Testis (tissue), 5 donors: ENCODE measurements at places on chromosomes 7 and 10.

DNA sequence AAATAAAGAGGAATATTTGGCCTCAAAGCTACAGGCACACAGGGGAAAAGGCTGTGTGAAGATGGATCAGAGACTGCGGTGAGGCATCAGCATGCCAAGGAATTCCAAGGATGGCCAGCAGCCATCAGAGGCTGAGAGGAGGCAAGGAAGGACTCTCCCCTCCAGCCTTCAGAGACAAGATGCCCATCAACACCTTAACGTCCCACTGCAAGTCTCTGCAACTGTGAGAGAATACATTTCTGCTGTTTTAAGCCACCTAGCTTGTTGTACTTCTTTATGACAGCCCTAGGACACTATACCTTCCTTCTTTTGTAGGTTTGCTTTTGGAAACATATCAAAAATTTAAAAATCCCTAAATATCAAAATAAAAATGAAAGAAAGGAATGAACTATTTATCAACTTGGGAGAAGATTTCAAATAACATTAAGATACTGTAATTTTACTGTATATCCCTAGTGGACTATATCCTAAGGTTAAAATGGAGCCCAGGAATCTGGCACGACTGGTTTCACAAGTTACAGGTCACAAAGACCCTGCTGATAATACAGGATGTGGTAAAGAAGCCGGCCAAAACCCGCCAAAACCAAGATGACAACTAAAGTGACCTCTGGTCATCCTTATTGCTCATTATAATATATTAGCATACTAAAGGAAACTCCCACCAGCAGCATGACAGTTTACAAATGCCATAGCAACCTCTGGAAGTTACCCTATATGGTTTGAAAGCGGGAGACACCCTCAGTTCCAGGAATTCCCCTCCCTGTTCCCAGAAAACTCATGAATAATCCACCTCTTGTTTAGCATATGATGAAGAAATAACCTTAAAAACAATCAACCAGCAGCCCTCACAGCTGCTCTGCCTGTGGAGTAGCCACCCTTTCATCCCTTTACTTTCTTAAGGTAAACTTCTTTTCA is 185.2 kb downstream of the AVL9 start:
- no peak for DNase-seq

DNA sequence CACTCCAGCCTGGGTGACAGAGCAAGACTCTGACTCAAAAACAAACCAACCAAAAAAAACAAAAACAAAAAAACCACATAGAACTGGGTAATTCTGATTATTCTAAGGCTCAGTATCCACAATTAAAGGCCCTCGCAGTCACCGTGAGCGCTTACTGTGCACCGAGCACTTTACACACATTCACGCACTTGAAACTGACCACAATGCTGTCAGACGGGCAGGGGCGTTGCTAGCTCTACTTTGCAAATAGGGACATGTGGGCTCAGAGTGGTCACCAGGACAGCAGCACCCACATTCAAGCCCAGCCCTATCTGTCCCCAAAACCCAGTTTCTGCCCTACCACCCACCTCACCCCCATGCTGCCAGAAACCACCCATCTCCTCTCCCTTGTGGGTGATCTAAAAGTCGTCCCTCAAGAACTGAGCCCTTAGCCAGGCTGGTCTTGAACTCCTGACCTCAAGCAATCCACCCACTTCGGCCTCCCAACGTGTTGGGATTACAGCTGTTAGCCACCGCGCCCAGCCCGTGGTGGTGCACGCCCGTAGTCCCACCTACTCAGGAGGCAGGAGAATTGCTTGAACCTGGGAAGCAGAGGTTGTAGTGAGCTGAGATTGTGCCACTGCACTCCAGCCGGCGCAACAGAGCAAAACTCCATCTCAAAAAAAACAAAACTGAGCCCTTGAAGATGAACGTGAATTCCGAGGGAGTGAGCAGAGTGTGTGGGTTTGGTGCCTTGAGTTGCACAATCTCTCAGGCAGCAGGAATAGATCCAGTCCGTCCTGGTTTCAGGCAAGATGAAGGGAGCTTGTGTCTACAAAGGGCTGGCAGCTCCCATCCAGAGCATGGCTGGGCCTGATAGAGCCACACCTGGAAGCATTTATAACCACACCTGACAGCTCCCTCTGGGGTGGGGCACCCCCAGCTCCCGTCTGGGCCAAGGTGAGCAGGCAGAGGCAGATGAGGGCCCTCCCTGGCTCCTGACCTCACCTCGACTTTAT is 5.4 kb upstream of the HSPB1 start:
- no peak for DNase-seq

GRCh38 chr10:72694476-72695369 is 2.8 kb downstream of the MCU start:
- DNase-seq, result peak; percentile 34

GRCh38 chr7:101853684-101854083 is 36.3 kb downstream of the CUX1 start:
- no peak for DNase-seq

DNA sequence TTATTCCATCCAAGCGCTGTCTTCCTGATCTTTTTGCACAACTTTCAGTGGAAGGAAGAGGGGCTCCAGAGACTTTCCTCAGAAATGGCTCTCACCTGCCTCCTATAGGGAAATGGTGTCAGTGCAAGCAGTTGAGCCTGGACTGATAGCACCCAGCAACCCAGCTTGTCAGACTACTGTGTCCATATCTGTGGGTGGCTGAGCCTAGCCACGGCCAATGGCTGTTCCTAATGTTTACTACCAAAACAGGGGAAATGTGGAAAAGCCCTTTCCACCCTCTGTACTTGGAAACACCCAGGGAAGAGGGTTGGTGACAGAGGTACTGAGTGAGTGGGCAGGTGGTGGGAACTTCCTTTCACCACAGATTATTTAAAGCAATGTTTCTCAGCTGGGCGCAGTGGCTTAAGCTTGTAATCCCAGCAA is 4.3 kb upstream of the YKT6 start:
- DNase-seq, result peak; percentile 62

- no peak for DNase-seq
These were observed 1.2 kb downstream of the NFKB2 start for GRCh38 chr10:102396730-102397151.

GRCh38 chr7:143387156-143387975 is 6.2 kb downstream of the ZYX start:
- no peak for DNase-seq

DNA sequence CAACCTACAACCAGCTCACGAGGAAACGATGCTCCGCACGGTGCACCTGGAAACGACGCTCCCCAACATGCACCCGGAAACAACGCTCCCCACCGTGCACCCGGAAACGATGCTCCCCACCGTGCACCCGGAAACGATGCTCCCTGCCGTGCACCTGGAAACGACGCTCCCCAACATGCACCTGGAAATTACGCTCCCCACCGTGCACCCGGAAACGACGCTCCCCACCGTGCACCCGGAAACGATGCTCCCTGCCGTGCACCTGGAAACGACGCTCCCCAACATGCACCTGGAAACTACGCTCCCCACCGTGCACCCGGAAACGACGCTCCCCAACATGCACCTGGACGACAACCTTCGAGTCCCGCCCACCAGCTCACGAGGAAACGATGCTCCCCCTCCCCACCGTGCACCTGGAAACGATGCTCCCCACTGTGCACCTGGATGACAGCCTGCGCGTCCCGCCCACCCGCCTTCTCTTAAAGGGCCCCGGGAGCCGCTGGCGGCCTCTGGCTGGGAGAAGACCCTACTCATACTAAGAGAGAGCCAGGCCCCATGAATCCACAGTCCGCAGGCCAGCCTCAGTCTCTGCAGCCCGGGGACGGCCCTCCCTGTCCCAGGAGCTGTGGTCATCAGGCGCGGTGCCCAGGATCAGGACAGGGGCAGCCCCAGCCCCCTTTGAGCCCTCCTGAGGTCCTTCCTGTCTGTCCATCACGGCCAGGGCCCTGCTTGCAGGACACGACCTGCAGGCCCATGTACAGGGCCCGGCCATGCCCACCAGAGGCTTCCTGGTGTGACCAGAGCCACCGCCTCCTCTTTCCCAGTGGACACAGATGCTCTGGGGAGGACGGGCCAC is 98.3 kb downstream of the PDGFA start:
- DNase-seq, result no peak

- DNase-seq, result no peak
These were observed 176.2 kb downstream of the LRMDA start for GRCh38 chr10:75607576-75607975.

- DNase-seq, result no peak
These were observed 109.6 kb upstream of the FAM3C start for GRCh38 chr7:121505540-121506182.

GRCh38 chr10:96324447-96324846 is 20.2 kb downstream of the DNTT start:
- DNase-seq, result no peak

- DNase-seq, result no peak
These were observed 324.3 kb upstream of the KIAA1217 start for GRCh38 chr10:23884670-23885069.

DNA sequence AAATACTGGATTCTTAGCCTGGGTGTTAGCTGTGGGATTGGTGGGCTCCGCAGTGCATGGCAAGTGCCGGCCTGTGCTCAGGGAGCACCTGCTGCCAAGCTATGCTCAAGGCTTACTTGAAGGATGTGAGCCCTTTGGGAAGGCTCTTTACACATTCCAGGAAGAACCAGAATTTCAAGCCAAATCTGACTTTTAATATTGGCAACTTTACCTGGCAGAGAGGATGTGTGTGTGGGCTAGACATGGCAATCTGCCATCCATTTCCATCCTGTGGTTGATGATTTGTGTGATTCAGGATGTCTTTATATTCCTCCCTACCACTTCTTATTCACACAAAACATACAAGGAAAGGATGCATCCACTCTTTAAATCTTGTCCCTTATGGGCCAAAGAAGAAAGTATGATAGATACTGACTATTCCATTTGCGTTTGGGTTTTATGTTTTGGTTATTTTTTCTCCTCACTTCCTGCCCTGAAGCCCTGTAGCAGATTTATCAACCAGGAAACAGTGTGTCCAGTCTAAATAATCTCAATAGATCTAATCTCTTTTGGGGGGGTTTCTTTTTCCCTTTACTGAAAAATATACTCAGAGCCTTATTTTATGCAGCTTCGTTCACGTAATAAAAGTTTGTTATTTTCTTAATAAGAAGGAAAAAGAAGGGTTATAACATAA is 247.1 kb downstream of the COBL start:
- DNase-seq, result no peak

GRCh38 chr7:121153995-121154394 is 165.5 kb downstream of the CPED1 start:
- no peak for DNase-seq

- DNase-seq, result no peak
These were observed 47.8 kb upstream of the FIGNL1 start for GRCh38 chr7:50497968-50498367.

DNA sequence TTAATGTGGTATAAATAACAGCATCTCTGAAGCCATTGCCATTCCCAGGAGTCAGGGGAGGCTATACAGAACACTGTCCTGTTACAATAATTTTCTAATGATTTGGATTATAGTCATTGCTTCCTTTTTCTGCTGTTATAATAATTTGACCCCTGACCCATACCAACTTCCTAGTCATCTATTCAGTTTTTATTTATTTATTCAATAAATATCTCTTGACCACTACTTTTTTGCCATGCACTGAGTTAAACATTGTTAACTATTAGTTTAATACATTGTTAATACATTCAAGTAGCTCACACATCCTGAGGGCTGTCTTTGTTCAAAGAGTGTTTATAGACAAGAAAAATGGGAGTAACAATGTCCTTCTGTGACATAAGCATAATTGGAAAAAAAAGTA is 235.5 kb upstream of the MEOX2 start:
- no peak for DNase-seq

DNA sequence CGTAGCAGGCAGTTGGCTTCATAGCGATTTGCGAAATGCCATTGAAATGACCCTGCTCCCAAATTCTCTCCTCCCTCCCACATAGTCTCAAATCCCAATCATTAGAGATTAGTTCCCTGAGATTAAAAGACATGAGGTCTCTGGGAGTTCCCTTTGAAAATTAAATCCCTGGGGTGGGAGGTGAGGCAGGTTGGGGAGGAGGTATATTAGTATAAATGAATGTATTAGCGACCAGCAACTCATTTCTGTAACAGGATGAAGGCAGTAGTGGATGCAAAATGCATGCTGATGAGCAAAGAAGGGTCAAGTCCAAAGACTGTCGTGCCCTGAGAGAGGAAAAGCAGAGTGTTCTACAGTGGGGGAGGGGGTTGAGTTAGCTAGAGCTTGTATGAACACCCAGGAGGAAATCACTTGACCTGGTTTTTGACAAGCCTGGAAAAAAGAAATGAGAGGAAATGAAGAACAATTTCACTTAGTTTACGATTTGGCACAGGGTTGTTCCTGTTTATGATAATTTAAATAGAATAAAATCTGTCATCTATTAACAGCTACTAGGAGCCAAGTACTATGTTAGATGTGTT is 79.6 kb upstream of the MTPN start:
- no peak for DNase-seq

DNA sequence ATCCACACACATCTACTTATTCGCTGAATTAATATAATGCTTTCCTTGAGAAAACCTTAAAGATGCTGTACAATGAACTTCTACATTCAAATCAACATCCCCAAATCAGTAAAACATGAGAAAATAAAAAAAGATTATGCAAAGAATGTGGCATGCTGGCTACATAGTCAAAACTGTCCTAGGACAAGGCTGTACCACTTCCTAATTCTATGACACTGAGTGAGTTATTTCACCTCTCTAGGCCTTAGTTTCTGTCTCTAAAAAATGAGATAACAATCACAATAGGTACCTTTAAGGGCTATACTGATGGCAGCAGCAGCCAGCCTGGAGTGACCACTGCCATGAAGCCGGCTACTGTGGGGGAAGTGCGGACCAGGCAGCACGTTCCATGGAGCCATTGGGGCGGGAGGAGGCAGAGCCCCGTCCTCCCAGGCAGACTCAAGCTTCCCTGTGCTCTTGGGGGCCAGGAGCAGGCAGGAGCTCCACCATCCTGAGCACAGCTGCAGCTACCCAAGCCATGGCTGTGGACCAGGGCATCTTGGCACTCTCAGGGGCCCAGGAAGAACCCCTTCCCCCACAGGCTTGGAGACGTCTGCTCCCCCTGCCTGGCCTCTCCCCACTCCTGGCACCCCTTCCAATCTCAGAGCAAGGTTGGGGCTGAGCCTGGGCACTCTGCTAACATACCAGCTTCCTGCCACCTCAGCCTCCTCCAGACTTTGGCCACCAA is 110.2 kb downstream of the ELAPOR2 start:
- no peak for DNase-seq

DNA sequence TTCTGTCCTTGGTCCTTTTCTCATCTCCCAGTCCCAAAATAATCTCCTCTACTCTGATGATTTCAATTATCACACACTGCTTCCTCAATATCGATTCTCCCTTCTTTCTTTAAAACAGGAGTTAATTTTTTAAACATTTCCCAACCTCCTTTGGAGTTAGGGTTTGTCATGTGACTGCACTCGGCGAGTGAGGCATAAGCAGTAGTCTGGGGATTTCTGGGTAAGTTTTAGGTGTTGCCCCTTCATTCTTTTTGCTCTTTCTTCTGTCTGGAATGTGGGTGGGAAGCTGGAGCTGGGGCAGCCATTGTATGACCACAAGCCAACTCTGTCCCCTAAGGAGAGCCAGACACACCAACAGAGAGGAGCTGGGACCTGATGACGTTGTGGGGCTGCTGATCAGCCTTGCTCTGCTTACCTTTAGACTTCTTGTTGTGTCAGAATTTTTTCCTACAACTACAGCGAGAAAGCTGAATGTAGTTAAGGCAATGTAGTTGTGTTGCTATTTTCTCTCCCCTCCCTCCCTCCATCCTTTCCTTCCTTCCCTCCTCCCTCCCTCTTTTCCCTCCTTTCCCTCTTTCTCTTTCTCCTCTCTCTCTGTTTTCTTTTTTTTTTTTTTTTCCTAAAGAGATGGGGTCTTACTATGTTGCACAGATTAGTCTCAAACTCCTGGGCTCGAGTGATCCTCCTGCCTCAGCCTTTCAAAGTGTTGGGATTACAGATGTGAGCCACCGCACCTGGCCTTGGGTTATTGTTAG is 6.5 kb upstream of the TSPAN14 start:
- no peak for DNase-seq

- no peak for DNase-seq
These were observed 62.9 kb downstream of the CELF2 start for GRCh38 chr10:11080564-11080984.
